ENCODE measurements at places on chromosomes 5 and 9.

- no peak for DNase-seq
These were observed 6.3 kb downstream of the TYRP1 start for GRCh38 chr9:12699529-12699928.

DNA sequence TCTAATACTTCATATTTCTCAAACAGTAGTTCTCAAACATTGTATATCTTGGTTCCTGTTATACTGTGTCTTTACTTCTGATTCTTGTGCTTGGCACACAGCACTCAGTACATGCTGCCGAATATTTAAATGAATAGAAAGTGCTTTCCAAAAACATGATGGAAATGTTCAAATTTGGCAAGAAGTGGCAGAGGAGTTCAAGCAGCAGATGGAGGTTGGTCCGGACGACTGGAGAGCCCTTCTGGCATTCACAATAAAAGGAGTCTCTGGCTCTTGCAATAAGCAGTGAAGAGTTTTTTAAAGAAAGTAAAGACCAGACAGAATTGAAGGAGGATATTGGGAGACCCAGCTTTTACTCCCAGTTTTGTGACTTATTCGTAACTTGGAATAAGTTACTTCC lies 36.3 kb downstream of the TSTD2 start:
- no peak for DNase-seq

GRCh38 chr9:79568337-79569101 lies 3.2 kb upstream of the TLE4 start:
- DNase-seq: no peak

- DNase-seq: no peak
These were observed 731.1 kb downstream of the PTPRD start for GRCh38 chr9:9881692-9882091.

DNA sequence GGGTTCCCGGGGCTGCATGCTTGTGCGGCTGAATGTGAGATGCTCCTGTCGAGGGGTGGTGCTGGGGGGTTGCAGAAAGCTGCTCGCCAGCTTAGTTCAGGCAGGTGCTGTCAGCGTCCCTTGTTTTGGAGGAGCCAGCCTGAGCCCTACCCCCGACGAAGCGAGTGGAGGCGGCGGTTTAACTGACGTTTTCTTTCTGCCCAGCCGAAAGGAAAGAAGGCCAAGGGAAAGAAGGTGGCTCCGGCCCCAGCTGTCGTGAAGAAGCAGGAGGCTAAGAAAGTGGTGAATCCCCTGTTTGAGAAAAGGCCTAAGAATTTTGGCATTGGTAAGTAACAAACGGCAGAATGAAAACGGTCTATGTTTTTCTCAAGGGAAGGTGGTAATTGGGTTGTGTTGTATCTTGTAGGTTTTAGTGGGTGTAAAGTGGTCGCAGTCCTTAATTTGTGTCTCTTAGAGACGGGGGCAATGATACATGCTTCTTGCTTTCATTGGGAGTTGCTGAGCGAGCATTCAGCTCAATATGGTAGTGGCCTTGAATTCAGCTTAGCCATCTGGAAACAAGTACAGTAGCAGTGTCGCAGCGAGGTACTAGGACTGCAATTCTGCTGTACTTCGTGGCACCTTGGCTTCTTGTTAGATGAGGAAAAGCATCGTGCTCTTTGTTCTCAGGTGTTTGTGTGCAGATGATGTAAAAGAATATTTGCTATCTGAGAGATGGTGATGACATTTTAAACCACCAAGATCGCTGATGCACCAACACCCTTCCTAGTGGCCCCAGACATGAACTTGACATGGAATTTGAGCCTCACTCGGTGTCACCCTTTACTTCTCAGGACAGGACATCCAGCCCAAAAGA lies 928 bp downstream of the RPL7A start:
- DNase-seq: no peak

DNA sequence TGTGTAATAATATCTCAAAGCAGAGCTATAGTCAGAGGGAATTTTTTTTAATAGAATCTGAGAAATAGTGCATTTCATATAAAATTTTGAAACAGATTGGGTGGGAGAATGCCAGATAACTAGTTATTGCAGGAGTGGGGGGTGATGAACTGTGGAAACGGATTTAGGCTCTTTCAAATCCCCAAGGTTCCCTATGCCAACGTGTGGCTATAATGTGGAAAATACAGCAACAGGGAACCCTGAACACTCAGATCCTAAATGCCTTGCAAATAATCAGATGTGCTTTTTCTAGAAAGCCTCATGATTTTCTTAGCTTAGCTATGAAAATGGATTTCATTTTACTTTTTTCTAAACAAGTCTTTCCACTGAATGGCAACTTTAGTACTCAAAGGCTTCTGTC lies 180.5 kb upstream of the DMAC1 start:
- DNase-seq: no peak

GRCh38 chr5:31750215-31750614 lies 111.3 kb downstream of the PDZD2 start:
- DNase-seq: no peak

DNA sequence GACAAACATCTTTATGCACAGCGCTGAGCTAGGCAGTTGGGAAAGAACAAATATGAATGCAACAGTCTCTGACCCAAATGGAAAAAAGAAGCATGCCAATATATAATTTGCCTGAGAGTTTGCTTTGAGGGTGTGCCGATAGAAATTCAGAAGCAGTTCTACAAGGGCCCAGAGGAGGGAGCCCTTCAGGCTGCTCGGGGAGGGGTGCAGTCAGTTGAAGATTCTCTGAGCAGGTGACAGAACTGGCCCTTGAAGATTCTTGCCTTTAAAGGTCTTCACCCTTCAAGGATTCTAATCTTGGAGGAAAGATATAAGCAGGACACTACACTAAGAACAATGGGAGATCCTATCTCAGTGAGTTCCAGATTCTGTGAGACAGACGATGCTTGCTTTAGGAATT lies 3.7 kb upstream of the PAPPA start:
- DNase-seq: no peak

GRCh38 chr5:1246711-1247431 lies 21.7 kb downstream of the SLC6A18 start:
- DNase-seq: no peak

DNA sequence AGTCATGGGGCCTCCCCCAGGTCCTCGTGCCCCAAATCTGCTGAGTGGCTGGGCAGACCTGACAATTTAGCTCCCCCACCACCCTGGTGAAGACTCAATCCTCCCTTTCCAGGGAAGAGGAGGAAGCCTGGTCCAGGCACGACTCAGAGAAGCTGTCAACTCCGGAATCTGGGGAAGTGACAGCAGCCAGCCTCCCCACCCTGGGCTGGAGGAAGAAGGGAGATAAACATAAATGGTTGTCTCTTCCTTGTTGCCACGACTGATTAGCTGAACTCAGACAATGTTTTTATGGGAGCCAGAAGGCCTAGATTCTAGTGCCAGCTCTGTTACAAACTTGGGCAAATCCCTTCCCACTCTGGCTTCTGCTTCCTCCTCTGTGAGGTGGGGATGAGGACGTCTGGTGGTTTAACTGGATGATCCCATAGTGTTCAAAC lies 15.4 kb downstream of the CCDC69 start:
- DNase-seq: no peak

DNA sequence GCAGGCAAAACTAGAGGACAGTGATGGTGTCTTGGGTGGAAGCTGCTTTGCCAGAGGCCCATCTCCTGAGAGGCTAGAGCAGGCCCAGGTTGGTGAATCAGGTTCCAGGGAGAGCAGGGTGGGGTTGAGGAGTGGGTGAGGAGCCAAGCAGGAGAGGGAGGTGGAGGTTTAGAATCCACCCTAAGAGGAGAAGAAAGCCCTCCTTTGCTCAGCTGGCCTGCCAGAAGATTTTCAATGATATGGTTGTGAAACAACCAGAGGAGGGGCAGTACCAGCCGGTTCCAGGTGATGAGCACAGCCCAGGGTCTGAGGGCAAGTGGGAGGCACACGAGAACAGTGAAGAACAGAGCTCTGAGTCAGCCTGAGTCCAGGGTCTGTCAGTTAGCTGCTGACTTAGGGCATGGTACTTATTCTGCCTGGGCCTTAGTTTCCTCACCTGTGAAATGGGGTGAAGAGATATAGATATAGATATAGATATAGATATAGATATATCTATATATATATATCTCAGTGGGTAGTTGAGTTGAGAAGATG lies 17.8 kb downstream of the PPARGC1B start:
- DNase-seq: no peak

DNA sequence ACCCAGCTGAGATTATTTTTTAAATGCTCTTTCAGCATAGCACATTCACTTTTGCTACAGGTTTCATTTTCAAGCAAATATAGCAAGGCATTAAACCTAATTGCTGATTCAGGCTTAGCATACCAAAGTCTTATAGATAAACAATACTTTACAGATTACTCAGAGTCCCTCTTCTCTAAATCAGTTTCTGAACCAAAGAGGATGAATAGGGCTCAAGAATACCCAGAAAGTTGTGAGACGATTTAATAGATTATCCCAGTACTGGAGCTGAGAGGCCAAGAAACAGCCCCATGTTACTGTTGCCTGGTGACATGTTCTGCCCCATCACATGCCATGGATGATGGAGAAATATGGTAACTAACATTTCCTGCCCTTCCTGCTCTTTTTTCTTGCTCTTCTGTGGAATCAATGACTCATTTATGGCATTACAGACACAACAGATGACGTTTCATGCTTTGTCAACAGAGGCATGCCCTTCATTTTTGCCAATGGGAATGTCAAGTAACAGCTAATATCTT lies 18.1 kb upstream of the SSBP2 start:
- DNase-seq: no peak

All from thoracic aorta (tissue), 2 donors.